ENCODE measurements at places on chromosomes 12 and 14.
A peak's percentile ranks its signal among the peaks of the same experiment; 100 is the strongest.

DNA sequence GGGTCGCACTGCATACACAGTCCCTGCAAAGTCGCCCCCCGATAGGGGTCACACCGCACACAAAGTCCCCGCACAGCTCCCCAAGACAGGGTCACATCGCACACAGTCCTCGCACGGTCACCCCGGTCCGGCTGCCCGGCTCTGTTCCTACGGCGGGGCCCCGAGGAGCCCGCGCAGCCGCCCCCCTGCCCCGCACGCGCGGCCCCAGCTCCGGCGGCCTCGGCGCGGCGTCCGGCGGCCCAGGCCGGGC lies 300 bp downstream of the SSH1 start:
- DNase-seq, result no peak

DNA sequence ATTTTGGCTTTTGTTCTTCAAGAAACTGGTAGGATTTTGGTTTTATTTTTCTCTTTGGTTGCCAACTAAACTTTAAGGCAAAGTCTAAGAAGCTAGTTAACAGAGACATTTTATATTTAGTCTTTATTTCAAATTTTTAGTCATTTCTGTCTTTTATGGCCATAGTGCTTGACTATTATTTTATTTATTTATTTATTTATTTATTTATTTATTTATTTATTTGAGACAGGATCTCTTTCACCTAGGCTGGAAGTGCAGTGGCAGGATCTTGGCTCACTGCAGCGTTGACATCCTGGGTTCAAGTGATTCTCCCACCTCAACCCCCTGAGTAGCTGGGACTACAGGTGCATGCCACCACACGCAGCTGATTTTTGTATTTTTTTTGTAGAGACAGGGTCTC lies 3.1 kb downstream of the MON2 start:
- no peak for DNase-seq

- DNase-seq, result no peak
Measured at GRCh38 chr14:80100681-80101080, 110.6 kb downstream of the DIO2 start.

DNA sequence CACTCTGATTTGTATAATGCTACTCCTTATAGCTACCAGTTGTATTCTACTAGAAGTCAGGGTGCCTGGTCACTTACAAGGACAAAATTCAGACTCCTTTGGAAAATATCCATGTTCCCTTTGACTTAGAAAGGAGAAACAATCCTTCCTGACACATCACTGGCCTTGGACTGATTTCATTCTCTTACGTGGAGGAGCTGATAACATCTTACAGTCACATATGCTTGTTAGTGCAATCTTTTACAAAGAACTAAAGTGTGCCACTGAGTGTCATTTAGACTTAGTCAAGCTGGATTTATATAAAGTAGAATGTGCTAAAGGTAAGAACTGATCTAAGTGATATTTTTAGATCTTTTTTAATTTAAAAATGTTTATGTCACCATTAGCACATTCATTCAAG lies 131.0 kb upstream of the TMTC2 start:
- DNase-seq, result no peak

DNA sequence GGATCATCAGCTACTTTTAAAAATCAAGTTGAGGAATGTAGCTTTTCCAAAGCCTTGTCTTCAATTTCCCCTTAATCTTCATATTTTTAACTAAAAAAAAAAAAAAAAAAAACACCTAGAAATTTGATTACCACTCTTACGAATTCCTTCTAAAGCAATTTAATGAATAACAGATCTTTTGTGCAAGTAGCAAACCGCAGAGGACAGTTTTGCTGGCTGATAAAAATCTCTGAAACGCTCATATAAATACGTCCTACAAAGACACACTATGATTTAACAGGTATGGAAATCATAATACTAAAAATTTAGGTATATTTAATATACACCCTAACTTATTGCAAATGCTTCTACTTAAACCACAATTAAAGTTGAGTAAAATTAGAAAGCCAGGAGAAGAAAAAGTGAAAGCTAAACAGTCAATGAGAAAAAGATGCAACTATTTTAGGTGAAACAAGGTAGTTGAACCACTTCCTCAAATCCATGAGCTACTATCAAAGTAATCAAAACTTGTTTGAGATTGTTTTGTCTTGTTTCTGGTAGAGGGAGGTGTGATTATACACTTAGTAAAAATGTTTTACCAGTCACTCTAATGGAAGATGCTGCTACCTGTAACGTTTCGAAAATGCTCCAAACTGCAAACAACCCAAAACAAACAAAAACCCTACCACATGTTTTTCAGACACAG lies 2.2 kb downstream of the PAWR start:
- no peak for DNase-seq

DNA sequence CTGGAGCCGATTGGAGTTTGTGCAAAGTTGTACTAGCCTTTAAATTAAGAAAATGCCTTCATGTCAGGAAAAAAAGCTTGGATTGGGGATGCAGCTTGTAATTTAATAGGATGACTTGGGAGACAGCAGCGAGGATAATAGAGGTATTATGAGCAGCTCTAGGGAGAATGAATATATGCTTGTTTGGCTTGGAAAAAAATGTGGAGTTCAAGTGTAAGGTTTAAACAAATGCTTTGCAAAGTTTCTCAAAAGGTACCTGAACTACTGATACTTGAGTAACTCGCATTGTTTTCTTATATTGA lies 65.3 kb upstream of the RASSF3 start:
- no peak for DNase-seq

DNA sequence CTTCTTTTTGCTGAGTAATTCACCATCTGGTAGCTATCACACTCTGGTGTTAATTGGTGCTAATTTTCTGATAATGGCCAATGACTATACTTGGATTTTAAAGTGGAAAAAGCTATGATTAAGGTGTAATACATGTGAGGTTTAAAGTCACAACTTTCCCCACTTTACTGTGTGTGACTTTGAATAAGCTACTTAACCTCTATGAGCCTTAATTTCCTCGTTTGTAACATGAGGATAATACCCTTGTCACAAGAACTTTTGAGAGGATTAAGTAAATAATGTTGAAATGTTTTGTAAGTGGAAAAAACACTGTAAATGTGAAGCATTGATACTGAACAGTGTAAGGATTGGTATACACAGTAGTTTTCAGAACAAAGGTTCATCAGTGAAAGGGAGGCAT lies 65.3 kb downstream of the MSRB3 start:
- no peak for DNase-seq

DNA sequence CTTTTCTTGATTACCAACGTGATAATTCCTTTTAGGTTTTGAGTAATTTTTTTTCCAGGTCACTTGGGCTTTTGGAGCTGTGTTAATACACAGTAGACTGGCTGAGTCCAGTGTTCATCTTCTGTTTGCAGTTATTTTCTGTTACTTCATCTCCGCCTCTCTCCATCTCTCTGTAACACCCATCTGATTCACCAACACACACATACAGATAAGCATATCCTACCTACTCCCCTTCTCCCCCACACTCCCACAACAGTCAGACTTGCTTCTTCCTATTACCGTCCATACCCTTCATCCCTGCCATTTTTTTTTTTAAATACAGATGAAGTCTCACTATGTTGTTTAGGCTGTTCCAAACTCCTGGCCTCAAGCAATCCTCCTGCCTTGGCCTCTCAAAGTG lies 72.7 kb upstream of the MANSC4 start:
- no peak for DNase-seq

DNA sequence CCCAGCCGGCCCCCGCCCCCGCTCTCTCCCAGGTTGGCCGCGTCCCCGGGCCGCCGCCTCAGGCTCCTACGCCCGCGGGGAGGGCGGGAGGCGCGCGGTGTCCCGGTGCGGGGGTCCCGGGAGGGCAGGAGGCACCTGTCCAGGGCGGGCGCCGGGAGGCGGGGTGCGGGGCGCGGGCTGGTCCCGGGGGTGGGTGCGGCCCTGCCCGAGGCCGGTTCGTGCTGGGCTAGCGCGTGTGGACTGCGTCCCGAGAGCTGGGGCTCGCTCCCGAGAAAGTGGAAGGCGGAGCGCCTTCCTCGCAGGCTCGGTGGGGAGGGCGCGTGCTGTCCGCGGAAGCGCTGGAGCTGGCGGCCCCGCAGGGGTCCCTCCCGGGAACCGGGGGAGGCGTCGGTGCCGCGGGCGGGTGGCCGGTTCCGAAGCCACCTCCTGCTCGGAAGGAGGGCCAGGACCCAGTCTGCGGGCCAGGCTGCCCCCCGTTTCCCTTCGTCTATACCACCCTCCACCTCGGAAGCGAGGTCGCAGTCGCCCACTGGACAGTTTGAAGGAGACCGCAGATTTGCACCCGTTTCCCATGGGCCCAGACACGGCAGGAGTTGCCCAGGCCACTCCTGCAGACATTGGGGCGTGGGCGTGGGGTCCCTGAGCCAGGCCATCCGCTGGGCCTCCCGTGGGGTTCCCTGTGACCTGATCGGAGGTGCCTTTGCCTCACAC lies 636 bp downstream of the ZFYVE21 start:
- DNase-seq, result peak; percentile 20

GRCh38 chr12:8698132-8698851 lies 501 bp downstream of the RIMKLB start:
- DNase-seq, result peak; percentile 32

DNA sequence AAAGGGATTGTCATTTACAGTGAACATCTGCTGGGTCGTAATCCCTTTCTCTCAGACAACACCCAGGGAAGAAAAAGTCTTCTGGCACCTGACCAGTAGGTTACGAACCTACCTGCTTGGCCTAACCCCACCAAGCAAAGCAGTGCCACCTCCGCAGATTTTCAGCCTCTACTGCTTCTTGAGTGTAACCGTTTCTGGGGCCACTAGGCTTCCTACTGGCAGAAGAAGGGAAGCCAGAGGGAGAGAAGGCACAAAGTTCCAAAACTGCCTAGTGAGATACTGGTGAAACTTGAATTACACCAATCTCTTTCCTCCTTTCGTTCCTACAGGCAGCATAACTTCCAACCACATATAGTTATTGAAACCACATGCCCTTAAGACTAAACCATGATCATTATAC lies 383.6 kb downstream of the BCAT1 start:
- no peak for DNase-seq

DNA sequence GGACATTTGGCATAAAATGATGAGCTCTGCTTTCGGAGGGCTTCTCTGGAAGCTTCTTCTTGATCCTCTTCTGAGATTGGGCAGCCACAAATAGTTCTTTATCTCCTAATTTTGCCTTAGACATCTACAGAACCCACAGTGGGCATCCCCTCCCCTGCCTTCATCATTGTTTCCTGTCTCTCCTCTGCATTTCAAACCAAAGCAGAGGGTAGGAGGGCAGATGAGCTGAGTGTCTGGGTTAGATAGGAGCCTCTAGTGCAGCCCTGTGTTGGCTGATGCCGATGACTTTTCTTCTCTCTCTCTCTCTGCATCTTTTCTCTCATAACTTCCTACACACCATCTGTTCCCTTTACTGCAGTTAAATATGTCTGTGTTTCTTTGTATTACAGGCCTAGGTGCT lies 8.5 kb upstream of the IL26 start:
- no peak for DNase-seq

- no peak for DNase-seq
Measured at GRCh38 chr12:101591781-101592180, 3.0 kb upstream of the MYBPC1 start.

DNA sequence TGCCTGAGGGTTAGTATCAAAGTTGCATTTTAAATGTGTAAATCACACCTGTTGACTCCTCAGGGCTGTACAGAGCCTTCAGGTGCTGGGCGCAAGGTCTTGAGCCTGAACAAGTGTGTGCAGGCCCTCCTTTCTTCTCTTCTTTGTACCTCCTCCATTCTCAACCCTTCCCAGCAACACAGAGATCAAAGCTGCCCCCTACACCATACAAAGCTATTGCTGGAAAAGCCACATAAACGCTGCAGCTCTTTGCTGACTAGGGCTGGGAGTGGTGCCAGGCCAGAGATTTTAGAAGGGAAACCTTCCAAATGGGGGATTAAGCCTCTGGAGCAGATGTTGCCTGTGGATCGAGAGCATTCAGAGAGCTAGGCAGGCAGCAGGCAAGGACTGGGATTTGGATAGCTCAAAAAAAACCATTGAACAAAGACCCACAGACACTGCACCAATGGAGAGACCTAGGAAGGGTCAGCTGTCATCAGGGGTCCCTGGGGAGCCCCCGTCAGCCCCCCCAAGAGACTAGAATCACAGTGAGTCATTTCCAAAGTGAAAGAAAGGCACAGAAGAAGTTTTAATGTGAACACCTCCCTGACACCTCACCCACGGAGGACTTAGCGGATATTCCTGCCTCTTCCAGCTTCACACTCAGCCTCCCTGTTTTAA lies 18.2 kb upstream of the SUSD6 start:
- DNase-seq, result no peak

- no peak for DNase-seq
Measured at GRCh38 chr14:57871459-57872080, 5.7 kb upstream of the SLC35F4 start.

DNA sequence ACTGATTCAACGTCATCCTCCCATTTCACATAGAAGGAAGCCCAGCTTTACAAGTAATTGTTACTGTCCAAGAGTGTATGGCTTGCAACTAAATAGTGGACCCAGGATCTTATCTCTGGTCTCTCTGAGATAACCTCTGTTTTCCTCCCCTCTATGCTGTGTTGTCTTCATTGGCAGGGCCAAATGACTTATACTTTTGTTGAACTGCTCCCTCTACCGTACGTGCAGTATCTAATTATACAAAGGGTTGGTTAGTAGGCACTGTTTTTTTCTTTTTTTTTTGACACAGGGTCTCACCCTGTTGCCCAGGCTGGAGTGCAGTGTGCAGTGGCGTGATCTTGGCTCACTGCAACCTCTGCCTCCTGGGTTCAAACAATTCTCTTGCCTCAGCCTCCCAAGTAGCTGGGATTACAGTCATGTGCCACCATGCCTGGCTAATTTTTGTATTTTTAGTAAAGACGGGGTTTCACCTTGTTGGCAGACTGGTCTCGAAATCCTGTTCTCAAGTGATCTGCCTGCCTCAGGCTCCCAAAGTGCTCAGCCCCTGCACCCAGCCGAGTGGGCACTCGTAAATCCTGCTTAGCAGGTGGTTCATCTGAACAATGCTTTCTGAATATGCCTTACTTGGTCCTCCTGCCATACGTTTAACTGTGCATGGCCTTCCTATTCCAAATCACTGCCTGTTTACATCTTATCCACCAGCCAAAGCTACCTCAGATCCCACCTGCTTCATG lies 162.1 kb downstream of the ADCK1 start:
- no peak for DNase-seq

DNA sequence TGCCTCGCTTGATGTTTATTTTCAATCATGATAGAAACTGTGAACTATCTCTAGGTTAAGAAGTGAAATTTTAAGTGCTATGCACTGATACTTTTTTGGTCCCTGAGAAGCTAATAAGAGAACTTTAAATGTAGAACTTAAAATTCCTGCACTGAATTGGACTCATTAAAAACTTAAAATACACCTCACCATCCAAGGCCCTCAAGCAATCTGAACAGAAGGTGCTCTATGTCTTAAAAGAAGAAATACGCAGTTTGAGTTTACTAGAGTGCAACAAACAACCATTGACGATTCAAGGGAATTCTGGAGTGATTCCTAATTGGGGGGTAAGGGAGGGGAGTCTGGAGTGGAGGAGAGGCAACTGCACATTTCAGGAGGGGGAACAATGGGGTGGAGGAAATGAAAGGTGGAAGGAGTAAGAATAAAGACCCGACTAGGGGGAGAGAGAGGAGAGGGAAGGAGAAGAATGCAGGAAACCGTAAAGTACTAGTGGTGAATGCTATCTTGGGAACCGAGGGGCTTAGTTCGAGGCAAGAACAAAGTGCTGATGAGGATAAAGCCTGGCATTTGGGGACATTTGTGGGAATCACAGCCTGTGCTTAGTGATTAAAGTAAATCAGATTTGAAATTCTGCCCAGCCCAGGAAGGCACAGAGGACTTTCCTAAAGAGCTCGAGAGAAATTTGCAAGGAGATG lies 389.7 kb downstream of the AACS start:
- no peak for DNase-seq
